Activated CD8-positive, alpha-beta memory T cell treated with anti-CD3 and anti-CD28 coated beads for 4 hours (primary cell): ENCODE measurements at places on chromosomes 5 and 9.
A peak's percentile ranks its signal among the peaks of the same experiment; 100 is the strongest.

DNA sequence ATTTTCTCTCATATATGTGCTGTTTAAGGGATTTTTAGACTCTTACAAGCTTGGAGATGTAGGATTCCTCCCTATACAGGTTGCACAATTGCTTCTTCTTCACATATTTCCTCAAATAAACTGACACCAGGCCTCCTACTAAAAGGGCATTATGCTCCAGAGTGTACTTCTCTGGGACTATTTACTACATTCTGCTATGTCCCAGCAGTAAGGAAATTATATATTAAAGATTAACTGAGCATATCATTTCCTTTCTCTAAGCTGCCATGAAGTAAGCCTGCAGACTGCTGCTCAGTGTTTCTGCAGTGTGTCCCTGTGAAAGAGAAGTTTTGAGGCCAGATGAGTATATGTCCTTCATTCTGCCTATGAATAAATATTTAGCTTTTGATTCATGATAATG, 356.9 kb upstream of the NUDT12 start:
- no peak for DNase-seq

DNA sequence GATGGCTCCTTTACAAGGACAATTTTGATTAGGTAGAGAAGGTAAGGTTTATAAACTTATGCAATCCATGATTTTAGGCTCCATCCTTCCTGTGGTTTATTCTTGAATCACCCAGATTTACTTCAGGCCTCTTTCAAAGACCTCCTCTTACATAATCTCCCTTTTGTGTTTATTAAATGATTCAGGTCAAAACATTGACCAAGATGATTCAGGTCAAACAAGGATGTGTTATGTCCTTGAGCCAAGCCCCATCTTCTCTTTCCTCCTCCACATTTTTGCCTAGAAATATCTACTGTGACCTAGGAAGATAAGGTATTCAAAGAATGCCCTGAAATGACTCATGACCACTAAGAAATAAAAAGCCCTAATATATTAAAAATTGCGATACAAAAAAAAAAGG, 31.8 kb upstream of the TLR4 start:
- DNase-seq: no peak

DNA sequence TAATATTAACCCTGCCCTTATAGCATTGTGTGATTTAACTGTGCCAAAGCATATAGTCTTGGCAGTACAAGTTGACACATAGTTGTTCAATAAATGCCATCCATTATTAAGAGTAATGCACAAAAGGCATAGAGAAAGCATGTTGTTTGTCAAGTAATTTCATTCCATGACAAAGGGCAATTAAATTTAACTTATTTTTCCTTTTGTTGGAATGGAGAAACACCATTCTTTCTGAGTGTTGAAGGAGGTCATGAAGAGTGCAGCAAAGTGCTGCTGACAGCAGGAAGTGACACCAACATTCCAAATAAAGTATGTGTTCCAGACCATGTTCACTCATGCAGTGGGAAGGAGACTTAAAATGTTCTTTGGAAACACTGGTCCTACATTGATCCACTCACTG, 29.1 kb downstream of the ANKDD1B start:
- DNase-seq: no peak

DNA sequence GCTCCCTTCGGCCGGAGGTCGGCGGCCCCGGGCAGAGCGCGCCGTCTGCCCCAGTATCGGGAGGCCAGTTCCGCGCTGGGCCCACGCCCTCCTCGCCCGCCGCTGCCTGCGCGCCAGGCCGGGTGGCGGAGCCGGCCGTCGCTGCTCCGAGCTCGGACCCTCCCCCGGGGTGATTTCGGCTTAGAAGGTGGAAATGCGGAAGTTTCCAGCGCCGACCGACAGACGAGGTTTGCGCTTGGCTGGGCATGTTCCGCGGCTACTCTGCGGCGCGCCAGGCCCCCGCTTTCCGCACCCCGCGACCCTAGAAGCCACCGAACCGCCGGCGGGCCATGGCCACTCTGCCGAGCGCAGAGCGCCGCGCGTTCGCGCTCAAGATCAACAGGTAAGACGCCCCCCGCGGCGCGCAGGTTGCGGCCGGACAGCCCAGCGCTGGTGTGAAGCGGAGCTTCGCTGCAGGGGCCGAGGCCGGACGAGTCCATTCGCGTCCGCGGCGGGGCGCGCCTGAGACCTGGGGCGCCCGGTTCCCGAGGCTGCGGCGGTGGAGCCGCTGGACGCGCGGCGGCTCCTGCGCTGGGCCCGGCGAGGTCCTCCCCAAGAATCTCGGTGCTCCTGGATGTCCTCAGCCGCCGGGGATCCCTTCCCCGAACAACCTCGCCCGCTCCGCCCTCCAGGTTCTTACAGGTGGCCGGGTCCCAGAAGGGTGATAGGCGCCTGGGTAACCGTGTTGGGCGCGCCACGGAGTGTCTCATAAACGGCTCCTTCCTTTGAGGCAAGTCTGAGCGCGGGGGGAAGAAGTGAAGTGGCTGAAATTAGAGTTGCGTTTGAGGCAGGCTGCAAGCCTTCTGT, at the start of gene DOCK8:
TSS of gene DOCK8 (plus strand) at position 218 of the 846 bp plus-strand sequence. CDS start at position 330, 112 bp downstream.
- DNase-seq: peak; percentile 20

GRCh38 chr9:125137200-125137599, 6.1 kb downstream of the SCAI start:
- DNase-seq: no peak

DNA sequence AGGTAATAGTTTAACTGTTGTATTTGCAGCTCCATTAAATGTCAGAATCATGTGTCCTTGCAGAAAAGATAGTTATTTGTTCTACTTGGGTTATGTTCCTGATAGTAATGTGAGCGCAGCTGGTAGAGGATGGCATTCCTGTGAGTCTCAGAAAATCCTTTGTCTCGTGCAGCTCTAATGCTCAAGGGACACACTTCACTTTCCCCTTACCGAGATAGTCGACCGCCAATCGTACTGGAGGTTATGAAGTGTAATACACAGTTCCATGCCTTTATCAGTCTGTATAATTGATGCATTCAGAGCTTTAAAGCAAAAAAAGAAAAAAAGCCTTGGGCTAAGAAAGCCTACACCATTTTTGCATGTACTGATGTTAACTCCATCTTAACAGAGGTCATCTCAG, 60.2 kb upstream of the SRP19 start:
- DNase-seq: no peak

DNA sequence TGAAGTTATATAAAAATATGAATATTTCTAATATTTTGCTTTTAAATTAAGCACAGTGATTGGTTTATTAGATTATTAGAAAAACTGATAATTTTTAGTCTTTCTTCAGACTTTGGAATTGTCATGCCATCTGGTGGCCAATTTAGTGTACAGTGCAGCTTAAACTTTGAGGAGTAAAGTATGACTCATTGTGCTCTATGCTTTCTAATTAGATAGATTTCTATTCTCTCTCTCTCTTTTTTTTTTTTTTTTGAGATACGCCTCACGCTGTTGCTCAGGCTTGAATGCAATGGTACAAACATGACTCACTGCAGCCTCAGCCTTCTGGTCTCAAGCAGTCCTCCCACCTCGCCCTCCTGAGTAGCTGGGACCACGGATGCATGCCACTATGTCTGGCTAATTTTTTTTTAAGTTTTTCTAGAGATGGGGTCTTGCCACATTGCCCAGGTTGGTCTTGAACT, 42.1 kb upstream of the GPR21 start:
- peak; percentile 24 for DNase-seq

DNA sequence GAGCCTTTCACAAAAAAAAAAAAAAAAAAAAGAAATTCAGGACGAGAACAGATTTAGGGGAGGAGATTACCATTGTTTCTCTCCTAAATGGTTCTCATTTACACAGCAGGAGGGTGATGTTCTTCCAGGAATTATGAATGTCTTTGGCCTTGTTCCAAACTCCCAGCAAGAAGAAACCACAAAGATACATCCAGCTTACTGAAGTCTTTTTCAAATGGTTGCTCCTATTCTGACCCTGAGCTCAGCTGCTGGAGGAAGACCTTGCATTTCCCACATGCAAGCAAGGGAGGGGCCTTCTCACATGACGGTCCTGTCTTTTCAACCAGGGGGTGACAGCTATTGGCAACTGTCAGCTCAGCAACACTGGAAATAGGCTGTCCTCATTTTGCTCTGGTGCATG, 203.0 kb upstream of the VLDLR start:
- DNase-seq: no peak

- DNase-seq: no peak
These were observed 757 bp downstream of the SAPCD2 start for GRCh38 chr9:137069508-137070091.

GRCh38 chr9:137385061-137385655, 37.8 kb downstream of the EXD3 start:
- DNase-seq: no peak

GRCh38 chr5:66872736-66873331, 276.6 kb downstream of the MAST4 start:
- DNase-seq: no peak

DNA sequence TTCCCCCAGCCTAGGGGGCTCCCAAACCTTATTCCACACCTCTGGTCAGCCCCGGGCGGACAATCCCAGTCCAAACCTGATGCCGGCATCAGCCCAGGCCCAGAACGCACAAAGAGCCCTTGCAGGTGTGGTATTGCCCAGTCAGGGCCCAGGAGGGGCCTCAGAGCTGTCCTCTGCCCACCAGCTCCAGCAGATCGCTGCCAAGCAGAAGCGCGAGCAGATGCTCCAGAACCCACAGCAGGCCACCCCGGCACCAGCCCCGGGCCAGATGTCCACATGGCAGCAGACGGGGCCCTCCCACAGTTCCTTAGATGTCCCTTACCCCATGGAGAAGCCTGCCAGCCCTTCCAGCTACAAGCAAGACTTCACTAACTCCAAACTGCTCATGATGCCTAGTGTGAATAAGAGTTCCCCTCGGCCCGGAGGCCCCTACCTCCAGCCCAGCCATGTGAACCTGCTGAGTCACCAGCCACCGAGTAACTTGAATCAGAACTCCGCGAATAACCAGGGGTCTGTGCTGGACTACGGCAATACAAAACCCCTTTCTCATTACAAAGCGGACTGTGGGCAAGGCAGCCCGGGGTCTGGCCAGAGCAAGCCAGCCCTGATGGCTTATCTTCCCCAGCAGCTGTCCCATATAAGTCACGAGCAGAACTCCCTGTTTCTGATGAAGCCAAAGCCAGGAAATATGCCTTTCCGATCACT, 27.6 kb upstream of the LTC4S start:
- DNase-seq: no peak

- no peak for DNase-seq
These were observed 1351.9 kb upstream of the C9orf72 start for GRCh38 chr9:28925157-28925556.

GRCh38 chr9:113665064-113665463, 201.5 kb downstream of the RGS3 start:
- no peak for DNase-seq

DNA sequence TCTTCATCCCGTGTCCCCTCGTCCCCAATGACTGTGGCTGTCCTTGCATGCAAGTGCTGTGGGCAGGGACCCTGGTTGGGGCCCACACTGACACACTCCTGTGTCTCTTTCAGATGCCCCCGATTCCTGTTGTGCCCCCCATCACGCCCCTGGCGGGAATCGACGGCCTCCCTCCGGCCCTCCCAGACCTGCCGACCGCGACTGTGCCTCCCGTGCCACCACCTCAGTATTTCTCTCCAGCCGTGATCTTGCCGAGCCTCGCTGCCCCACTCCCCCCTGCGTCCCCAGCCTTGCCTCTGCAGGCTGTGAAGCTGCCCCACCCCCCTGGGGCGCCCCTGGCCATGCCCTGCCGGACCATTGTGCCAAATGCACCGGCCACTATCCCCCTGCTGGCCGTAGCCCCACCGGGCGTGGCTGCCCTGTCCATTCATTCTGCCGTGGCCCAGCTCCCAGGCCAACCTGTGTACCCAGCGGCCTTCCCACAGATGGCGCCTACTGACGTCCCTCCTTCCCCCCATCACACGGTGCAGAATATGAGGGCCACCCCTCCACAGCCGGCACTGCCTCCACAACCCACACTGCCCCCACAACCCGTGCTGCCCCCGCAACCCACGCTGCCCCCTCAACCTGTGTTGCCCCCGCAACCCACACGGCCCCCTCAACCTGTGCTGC, 75.0 kb downstream of the WNK2 start:
- DNase-seq: no peak

GRCh38 chr9:115712981-115713380, 440.6 kb upstream of the PAPPA start:
- no peak for DNase-seq

DNA sequence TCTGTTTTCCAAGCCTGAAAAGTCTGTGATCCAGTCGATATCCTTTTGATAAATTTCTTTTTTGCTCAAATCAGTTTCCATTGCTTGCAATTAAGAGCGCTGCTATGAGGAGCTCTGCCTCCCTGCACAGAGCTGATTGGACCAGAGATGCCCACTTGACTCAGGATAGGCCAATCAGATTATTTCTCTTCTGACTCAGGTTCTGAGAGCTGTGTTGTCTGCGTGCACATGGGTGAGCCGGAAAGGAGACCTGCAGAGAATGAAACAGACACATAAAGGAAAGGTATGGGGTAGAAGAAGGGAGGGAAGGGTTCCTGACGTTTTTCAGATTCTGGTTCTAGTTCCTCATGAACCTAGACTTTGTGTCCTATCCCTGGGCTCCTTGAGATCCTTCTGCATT, 15.8 kb upstream of the FABP6 start:
- no peak for DNase-seq

GRCh38 chr9:73753171-73753570, 601.5 kb downstream of the ANXA1 start:
- DNase-seq: no peak

GRCh38 chr5:90022711-90023053, 386.9 kb downstream of the CETN3 start:
- DNase-seq: no peak
